NCI-H1105 treated with DMSO at 0.1 percent for 48 hours (cell line): ENCODE measurements at places on chromosomes 7 and 10.

DNA sequence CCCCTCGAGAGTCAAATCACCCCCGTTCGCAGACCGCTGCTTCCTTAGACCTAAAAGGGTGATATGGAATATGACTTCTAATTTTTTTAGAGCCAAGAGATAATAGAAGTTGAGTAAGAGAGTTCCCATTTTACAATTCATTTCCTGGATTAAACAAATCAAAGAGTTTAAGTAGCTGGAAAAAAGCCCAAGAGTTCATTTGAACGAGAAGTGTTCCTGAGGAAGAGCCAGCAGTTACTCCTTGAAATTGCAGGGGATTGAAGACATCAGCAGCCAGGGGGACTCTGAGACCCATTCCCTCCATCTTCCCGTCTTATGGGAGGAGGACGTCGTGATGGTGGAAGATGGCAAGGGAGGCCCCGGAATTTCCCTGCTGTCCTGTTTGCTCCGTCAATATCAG is 277.0 kb downstream of the WDR11 start:
- DNase-seq = no peak

- no peak for DNase-seq
Measured at GRCh38 chr10:70923696-70924095, 35.3 kb upstream of the PCBD1 start.

DNA sequence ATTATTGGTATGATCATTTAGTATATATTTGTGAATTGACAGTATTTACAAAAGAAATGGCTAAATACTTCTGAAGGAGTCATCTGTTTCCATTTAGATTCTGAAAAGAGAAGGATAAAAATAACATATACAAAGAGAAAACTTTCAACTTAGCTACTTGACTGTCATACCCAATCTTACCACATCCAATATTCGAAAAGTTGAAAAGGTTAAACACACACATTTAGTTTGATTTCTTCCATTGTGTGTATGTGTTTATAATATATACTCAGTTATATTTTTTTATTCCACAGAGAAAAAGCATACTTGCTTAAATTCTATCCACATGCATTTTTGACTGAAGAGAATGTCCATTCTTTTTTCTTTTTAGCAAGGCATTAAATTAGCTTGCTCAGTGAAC is 470.7 kb downstream of the TFEC start:
- DNase-seq = no peak

- DNase-seq = no peak
Measured at GRCh38 chr7:47490501-47491265, 91.2 kb downstream of the TNS3 start.

GRCh38 chr10:6212806-6213205 is 10.1 kb downstream of the PFKFB3 start:
- no peak for DNase-seq
